ENCODE measurements at places on chromosomes 11 and 22. TPM values are rescaled to one million over a fixed set of nuclear protein-coding genes. Genes with fewer than 3 reads are reported as not detected.

DNA sequence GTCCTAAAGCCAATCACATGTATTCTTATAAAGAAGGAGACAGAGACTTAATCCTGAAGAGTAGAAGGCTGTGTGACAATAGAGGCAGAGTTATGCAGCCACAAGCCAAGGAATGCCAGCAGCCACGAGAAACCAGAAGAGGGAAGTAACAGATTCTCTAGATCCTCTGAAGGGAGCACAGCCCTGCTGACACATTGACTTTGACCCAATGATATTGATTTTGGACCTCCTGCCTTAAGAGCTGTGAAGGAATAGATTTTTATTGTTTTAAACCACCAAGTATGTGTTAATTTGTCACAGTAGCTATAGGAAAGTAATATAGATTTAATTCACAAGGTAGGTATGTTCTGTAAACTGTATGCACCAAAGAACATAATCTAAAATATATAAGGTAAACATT, 103.6 kb downstream of the TTC17 start:
- no peak for DNase-seq

DNA sequence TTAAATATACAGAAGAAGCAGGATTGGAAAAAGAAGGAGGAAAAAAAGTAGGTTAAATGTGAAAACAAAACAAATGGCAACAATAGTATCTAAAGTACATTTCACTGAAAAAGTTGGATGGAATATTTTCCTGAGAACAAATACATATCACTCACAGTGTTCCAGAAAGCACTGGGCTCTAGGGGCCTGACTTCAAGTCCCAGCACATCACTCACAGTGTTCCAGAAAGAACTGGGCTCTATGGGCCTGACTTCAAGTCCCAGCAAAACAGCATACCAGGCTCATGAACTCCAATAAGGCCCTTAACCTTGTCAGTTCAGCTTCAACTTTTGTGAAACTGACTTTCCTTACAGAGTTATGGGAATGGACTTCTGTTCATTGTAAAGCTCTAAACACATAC, 46.0 kb upstream of the CCDC34 start:
- no peak for DNase-seq

- DNase-seq: no peak
Observed at GRCh38 chr11:76361374-76361773, 19.6 kb downstream of the THAP12 start.

Gene OR8D4
- not detected for total RNA-seq

Gene CACNA1I
- total RNA-seq: not detected

Gene NFAM1
- total RNA-seq: 1.5 TPM

Gene RTN4RL2
- total RNA-seq: 0.64 TPM

All from ascending aorta (tissue), 2 donors.